Type B pancreatic cell (in vitro differentiated cells): ENCODE measurements at places on chromosomes 16 and 17. TPM values are rescaled to one million over a fixed set of nuclear protein-coding genes. Genes with fewer than 3 reads are reported as not detected.

The AANAT gene
- not detected in 2 replicates for total RNA-seq

The BCL7C gene
- total RNA-seq, result 26.3 and 35.0 TPM in 2 replicates

GRCh38 chr16:2086812-2087747 lies 39.3 kb downstream of the TSC2 start:
- DNase-seq, result no peak

- no peak for DNase-seq
Measured at GRCh38 chr16:11094075-11094856, 149.9 kb downstream of the CLEC16A start.

The ICAM2 gene
- total RNA-seq, result 1.2 TPM in 1 of 2 replicates, not detected in the other

GRCh38 chr17:38886643-38887010 lies 16.8 kb downstream of the LASP1 start:
- no peak for DNase-seq

DNA sequence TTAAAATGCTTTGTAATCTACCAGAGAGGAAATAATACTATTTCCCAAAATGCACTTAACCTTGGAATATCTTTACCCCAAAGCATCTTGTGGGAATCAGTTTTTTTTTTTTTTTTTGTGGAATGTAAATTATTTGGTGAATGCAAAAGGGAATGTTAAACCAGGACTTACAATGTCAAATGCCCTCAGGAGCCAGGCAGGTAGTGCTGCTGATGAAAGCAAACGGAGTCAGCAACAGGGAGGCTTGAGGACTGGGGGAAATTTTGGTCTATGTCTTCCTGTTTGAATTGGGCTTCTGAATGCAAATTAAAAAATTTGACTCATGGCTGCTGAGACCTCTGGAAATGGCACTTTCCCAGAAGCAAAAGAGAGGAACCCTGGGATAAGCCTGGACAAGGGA lies 96.5 kb upstream of the NLRP1 start:
- DNase-seq, result no peak

The GGT6 gene
- 1.0 and 1.4 TPM in 2 replicates for total RNA-seq

GRCh38 chr17:74704544-74704943 lies 8.2 kb downstream of the CD300LF start:
- no peak for DNase-seq

- DNase-seq, result peak; percentile 88
Measured at GRCh38 chr17:2049333-2050299, 5.3 kb upstream of the HIC1 start.

The SNRNP25 gene
- 38.5 and 48.7 TPM in 2 replicates for total RNA-seq

The CD300LB gene
- total RNA-seq, result not detected in 2 replicates

- DNase-seq, result no peak
Measured at GRCh38 chr16:68081861-68082628, 3.1 kb upstream of the NFATC3 start.

The CCT6B gene
- total RNA-seq, result 1.5 and 1.8 TPM in 2 replicates

The PRR11 gene
- total RNA-seq, result 17.2 and 43.9 TPM in 2 replicates

The TBC1D3 gene
- not detected in 2 replicates for total RNA-seq

- DNase-seq, result no peak
Measured at GRCh38 chr17:78101112-78101511, 27.4 kb downstream of the TMC6 start.

GRCh38 chr17:79525793-79526677 lies 84.8 kb downstream of the RBFOX3 start:
- no peak for DNase-seq

DNA sequence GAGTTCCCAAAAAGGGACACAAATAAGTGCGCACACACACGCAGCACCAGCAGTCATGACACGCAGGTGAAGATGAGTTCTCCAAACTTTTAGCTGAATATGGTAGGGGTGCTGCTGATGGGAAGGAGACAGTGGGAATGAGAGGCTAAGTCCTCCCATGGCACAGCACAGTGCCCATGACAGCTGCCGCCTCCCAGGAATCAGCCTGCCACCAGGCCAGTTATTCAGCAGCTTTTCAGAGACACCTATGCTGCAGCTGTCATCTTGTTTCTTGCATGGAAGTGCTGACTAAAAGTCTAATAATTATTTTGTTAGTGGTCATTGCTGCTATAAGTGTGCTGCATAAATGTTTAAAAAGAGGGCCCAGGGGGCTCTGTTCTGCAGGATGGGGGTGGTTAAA lies 12.2 kb downstream of the WFIKKN2 start:
- DNase-seq, result peak; percentile 24

The DUSP14 gene
- total RNA-seq, result 12.7 and 16.0 TPM in 2 replicates

DNA sequence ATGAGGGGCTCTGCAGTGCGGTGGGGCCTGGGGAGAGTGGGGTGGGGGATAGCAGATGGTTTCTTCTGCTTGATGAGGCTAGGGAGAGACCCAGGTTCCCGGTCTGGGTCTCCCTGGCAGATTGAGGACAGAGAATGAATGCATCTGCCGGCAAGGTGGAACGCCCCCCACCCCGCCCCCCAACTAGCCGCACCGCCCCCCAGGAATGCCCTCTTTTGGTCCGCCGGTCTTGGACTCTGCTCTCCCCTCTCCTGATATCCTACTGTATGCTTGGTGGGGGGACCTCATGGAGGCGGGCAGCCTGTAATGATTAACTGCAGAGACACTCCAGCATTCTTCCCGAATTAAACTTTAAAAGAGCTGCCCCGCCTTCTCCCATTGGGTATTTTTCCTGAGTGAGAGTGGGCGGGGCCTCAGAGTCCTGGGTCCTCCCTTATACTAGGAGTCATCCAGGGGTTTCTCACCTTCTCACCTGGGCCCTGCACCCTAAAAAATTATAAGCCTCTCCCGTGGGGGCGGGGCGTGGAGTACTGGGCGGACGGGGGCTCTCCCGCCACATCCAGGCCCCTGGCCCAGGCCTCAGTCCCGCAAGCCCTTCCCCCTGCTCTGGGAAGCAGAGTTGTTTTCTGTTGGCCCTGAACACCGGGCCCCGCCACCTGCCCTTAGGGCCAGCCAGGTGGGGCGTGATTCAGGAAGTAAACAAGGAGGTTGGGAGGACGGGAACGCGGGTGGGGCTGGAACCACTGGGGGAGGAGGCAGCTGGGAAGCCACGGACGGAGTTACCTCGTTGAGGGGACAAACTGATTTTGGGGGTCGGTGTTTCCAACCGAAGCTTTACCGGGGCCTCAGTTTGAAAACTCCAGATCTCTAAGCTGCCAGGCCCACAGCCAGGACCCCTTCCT lies 1.5 kb downstream of the GRB7 start:
- no peak for DNase-seq

GRCh38 chr17:44176671-44177501 lies 6.4 kb downstream of the ASB16 start:
- DNase-seq, result no peak

GRCh38 chr17:56499799-56500388 lies 93.6 kb upstream of the NOG start:
- DNase-seq, result no peak

- no peak for DNase-seq
Measured at GRCh38 chr17:68317458-68317857, 26.2 kb downstream of the ARSG start.

The FOXO3B gene
- total RNA-seq, result 5.6 and 15.1 TPM in 2 replicates

DNA sequence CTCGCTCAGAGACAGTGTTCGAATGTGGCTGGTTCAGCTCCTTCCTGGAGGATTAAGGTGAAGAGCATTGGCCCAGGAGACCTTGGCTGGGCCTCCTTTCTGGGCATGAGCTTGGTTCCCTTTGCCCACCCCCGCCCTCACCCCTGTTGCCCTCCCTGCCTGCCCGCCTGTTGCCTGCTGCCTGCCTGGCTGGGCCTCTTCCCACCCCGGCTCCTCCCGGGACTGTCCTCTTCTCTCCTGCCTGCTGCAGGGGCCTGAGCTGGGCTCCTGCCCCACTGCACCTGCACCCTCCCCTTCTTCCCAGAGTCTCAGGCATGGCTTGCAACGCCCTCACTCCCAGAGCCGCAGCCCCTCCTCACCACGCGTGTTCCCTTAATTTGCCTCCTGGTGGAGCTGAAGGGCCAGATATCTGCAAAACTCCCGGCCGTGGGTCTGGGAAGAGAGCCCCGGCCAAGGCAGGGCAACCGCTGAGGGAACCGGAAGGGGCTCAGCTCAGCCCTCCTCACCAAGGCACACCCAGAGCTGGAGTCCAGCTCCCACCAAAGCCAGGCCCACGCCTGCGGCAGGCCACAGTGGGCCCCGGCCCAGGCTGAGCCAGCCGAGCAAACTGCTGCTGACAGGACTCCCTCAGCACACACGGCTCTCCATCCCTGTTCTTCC lies 31.2 kb downstream of the MNT start:
- DNase-seq, result no peak

The KRTAP2-3 gene
- total RNA-seq, result 0.98 TPM in 1 of 2 replicates, not detected in the other

DNA sequence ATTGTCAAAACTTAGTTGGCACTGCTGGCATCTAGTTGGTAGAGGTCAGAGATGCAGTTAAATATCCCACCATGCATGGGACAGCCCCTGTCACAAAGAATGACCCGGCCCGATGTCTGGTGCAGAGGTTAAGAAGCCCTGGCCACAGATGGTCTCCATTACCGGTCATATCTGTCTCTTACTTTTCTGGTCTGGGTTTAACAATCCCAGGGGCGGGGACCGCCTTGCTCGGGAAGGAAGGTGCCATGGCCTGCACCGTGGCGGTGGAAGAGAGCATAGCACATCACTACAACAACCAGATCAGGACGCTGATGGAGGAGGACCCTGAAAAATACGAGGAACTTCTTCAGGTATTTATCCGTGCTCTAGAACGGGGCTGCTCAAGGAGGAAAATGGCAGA lies 8.1 kb downstream of the COQ7 start:
- no peak for DNase-seq
